GM23248 (cell line): ENCODE measurements at places on chromosomes 7 and 10. TPM values are rescaled to one million over a fixed set of nuclear protein-coding genes. Genes with fewer than 3 reads are reported as not detected.

The CUBN gene
- 0.23 and 0.41 TPM in 2 replicates for polyA plus RNA-seq

The GIMAP7 gene
- not detected in 2 replicates for polyA plus RNA-seq

The CTAGE6 gene
- not detected in 2 replicates for polyA plus RNA-seq

DNA sequence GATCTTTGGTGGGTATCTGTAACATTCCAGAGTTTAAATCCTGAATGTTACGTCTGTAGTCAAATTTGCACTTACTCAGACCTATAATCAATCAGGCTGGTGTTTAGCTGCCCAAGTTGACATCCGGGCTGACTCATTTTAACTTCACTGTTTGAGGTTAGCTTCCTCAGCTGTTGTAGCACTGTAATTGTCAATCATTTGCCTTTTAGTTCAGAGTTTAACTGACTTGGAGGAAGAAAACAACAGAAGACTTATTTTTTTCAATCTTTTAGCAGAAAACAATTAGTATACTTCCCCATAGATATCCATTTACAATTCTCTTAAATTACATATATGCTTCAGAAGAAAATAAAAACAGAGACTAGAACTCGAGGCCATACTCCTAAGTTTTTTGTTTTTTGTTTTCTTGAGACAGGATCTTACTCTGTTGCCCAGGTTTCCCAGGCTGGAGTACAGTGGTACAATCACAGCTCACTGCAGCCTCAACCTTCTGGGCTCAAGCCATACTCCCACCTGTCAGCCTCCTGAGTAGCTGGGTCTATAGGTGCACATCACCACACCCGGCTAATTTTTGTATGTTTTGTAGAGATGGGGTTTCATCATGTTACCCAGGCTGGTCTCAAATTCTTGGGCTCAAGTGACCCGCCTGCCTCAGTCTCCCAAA, 38.5 kb upstream of the LRRC17 start:
- peak; percentile 83 for DNase-seq
- H3K4me3 ChIP-seq: no peak overlapping the region
- H3K27me3 ChIP-seq: no peaks in the 10 kb centered on the region
- peak overlapping the region; percentile 90 for H3K27ac ChIP-seq

GRCh38 chr10:71383972-71384687, 12.6 kb upstream of the CDH23 start:
- peaks cover 21% of the 10 kb centered on the region for H3K27me3 ChIP-seq
- H3K27ac ChIP-seq: no peak overlapping the region
- no peaks in the 10 kb centered on the region for H3K4me1 ChIP-seq
- H3K4me3 ChIP-seq: no peak overlapping the region
- no peaks in the 10 kb centered on the region for H3K36me3 ChIP-seq
- peak; percentile 53 for DNase-seq

DNA sequence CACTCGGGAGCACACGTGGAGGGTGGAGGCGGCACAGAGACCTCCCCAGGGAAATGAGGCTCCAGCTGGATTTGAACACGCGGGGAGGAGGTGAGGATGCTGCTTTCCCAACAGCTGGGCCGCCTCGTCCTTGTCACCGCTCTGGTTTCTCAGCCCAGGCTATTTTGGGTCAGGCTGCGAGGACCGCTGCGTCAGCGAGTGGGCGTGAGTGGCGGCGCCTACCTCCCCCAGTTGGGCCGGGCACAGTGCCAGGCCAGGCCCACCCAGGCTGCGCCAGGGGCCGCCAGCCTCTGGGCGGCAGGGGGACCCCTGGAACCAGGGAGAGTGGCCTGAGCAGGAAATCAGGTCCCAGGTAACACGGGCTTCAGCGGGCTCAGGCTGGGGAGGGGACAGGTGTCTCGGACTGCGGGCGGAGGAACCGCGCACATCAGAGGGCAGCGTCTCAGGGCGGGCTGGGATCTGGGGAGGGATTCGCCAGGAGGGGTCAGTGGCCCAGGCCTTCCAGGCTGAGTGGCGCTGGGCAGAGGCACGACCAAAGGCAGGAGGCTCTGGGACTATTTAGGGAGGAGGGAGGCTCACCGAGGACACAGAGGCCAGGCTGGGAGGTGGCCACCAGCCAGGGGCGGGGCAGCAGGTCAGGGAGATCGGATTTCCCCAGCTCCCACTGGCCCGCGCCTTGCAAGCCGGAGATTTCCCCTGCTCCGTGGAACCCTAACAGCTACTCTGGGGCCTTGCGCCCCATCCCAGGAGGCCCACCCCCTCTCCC, 125.2 kb upstream of the RET start:
- H3K4me3 ChIP-seq: no peak overlapping the region
- H3K27me3 ChIP-seq: peaks cover 38% of the 10 kb centered on the region
- no peaks in the 10 kb centered on the region for H3K4me1 ChIP-seq
- H3K36me3 ChIP-seq: no peaks in the 10 kb centered on the region
- no peak overlapping the region for H3K27ac ChIP-seq

GRCh38 chr10:7474388-7474787, 63.6 kb upstream of the SFMBT2 start:
- DNase-seq: no peak
- no peak overlapping the region for H3K4me3 ChIP-seq
- H3K27me3 ChIP-seq: peaks cover 4% of the 10 kb centered on the region; the same call in 1 of the 2 replicates
- no peaks in the 10 kb centered on the region for H3K36me3 ChIP-seq
- no peak overlapping the region for H3K27ac ChIP-seq
- H3K4me1 ChIP-seq: no peaks in the 10 kb centered on the region

GRCh38 chr7:105219771-105220160, 169.0 kb downstream of the SRPK2 start:
- no peaks in the 10 kb centered on the region for H3K36me3 ChIP-seq
- H3K27me3 ChIP-seq: no peaks in the 10 kb centered on the region
- peak; percentile 76 for DNase-seq
- H3K27ac ChIP-seq: peak overlapping the region; percentile 41
- peaks cover 14% of the 10 kb centered on the region for H3K4me1 ChIP-seq

DNA sequence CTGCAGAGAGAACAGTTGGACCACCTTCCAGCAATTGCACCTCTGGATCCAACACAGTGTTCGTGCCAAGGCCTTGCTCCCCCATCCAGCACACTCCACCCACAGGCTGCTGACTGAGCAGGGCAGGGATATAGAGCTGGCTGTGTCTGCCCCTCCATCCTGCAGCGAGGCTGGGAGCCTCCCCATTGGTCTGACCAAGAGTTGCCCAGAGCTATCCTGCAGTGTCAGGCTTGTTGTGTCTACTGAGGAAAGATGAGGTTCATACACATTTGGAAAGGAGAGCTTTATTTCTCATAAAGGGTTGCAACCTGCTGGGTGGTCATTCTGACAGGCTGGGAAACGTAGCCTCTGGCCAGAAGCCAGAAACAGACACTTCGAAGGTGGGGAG, 27.1 kb downstream of the PRF1 start:
- no peak overlapping the region for H3K27ac ChIP-seq
- no peaks in the 10 kb centered on the region for H3K36me3 ChIP-seq
- H3K4me3 ChIP-seq: no peak overlapping the region
- H3K27me3 ChIP-seq: no peaks in the 10 kb centered on the region

- no peaks in the 10 kb centered on the region for H3K36me3 ChIP-seq
- H3K4me3 ChIP-seq: no peak overlapping the region
- H3K27me3 ChIP-seq: no peaks in the 10 kb centered on the region
- 0 out of 2 replicates have a peak, but pooled peaks cover 9% of the 10 kb centered on the region for H3K4me1 ChIP-seq
- H3K27ac ChIP-seq: no peak overlapping the region
These were observed 38.4 kb downstream of the PTPRE start for GRCh38 chr10:127945341-127945758.

GRCh38 chr10:19816411-19817230, at the start of gene PLXDC2:
PLXDC2 (plus strand) TSS chr10:19816432.
- peak; percentile 56 for DNase-seq
- H3K27me3 ChIP-seq: peaks cover 54% of the 10 kb centered on the region
- no peak within 1 kb of the TSS for H3K27ac ChIP-seq
- peak within 1 kb of the TSS; percentile 77 for H3K4me3 ChIP-seq
- H3K36me3 ChIP-seq: no peaks in the 10 kb centered on the region
- 0 out of 2 replicates have a peak, but pooled peaks cover 5% of the 10 kb centered on the region for H3K4me1 ChIP-seq

GRCh38 chr7:50351267-50351666, 46.8 kb downstream of the IKZF1 start:
- H3K4me1 ChIP-seq: no peaks in the 10 kb centered on the region
- DNase-seq: no peak
- H3K27me3 ChIP-seq: peaks cover 53% of the 10 kb centered on the region
- H3K36me3 ChIP-seq: no peaks in the 10 kb centered on the region

DNA sequence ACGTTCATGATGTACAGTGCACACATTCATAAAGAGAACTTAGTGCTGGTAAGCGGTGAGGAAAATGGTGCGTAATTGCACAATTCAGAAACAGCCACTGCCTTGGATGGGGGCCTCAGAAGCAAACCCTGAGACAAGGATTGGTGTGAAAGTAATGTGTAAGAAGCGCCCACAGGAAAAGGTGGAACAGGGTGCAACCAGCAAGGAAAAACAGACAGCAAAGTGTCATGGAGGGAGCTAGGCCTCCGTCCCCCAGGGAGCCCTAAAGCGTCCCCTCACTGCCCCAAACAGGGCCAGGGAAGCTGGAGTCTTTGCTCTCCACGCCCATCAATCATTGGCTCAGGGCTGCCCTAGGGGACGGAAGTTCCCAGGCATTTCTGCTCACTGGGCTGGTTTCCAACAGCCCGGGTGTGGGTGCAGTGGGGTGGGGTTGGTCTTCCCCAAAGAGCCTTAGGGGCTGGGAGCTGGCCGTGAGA, 9.6 kb upstream of the C10orf105 start:
- DNase-seq: no peak
- no peaks in the 10 kb centered on the region for H3K36me3 ChIP-seq
- H3K27ac ChIP-seq: no peak overlapping the region
- peaks cover 20% of the 10 kb centered on the region; the same call in 1 of the 2 replicates for H3K4me1 ChIP-seq
- H3K27me3 ChIP-seq: no peaks in the 10 kb centered on the region

DNA sequence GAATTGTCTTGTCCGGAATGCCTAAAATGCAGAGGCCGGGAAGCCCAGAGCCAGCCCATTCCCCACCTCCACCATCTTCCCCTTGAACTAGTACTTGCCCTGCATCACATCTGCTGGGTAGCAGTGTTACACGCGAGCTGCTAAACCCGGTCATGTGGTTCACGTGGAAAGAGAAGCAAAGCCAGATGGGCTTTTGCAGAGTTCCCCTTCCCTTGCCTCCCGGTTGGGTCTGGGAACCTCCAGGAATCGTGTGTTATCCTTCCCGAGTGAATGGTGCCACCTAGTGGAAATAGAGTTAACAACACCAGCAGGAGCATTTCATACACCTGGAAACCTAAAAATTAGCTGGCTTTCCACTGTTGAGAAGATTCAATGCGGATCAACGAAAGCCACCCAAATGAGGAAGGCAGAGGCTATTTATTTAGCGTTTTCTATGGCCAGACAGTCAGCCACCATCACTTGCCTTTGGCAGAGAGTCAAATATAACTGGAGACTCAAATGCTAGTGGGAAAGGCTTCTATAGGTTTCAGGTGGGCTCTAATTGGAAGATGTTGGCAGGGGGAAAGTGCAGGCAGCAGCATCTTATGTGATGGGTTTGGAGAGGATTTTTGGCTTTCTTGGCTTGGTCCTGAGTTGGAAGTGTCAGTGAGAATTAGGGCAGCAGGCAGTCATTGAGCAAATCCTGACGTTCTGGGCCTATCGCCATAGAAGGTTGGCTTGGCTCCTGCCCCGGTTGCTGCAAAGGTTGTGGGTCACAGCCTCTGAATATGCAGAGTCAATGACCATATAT, 12.9 kb upstream of the DENND2A start:
- peaks cover 18% of the 10 kb centered on the region; the same call in 1 of the 2 replicates for H3K4me1 ChIP-seq
- H3K4me3 ChIP-seq: no peak overlapping the region
- H3K36me3 ChIP-seq: no peaks in the 10 kb centered on the region
- DNase-seq: peak; percentile 82
- H3K27me3 ChIP-seq: no peaks in the 10 kb centered on the region
- no peak overlapping the region for H3K27ac ChIP-seq
